ENCODE measurements at places on chromosomes 16 and 17.

- no peak for DNase-seq
These were observed 221.3 kb downstream of the SNX29 start for GRCh38 chr16:12197812-12198211.

- DNase-seq: no peak
These were observed 1.8 kb downstream of the CACNB1 start for GRCh38 chr17:39195568-39196160.

GRCh38 chr16:87160234-87160636, 157.0 kb downstream of the C16orf95 start:
- no peak for DNase-seq

DNA sequence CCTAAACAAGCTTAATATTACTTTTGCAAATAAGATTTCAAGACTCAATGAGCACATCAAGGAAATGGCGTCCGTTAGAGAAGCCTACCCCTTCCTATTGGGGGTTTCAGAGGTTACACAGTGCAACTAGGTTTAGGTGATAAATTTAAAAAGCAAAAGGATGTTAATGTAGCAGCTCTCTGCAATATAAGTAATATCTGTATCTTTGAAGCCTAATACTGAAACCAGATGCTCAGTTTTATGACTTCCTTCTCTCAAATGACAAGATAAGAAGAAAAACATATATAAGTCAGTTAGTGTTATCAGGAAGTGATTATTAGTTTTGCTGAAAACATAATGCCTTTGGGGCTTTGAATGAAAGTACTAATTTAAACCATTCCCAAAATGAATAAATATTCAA, 54.3 kb upstream of the MED13 start:
- DNase-seq: no peak

DNA sequence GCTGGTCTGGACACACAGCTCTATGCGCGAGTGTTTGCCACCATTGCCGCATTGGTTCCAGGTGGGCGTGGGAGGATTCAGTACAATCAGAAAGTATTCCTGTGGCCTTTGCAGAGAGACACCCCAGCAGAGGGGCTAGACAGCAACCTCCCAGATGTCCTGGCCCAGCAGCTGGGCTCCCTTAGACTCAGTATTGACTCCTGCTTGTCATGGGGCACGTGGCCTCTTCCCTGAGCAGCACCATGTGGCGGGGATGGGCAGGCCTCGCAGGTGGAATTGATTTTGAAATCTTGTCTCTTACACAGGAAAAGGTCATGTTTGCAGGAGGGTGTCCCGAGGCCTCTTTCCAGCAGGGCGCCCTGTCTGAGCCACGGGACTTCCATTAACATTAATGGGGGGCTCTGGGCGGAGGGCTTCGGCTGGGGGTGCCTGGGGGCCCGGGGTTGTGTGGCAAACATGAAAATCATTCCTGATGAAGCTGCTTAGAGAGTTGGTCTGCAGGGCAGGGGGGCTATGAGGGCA, 96.4 kb downstream of the C16orf78 start:
- DNase-seq: no peak

GRCh38 chr17:39619786-39620101, 7.0 kb upstream of the PPP1R1B start:
- no peak for DNase-seq

DNA sequence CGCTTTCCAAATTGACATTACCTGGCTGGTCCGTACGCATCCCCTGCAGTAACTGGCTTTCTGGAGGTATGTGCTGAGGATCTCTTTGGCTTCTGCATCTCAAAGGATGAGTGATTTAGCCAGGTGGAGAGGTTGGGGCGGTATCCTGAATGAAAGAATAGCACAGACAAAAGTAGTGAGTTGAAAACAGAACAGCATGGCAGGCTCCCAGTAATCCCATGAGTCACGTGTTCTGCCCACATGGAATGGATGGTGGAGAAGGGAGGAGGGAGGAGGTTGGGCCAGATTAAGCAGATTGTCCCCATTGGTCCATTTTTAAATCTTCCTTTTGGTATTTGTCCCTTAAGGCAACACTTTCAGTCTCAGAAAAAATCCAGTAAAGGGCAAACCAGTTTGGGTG, 176.0 kb downstream of the WWOX start:
- no peak for DNase-seq

DNA sequence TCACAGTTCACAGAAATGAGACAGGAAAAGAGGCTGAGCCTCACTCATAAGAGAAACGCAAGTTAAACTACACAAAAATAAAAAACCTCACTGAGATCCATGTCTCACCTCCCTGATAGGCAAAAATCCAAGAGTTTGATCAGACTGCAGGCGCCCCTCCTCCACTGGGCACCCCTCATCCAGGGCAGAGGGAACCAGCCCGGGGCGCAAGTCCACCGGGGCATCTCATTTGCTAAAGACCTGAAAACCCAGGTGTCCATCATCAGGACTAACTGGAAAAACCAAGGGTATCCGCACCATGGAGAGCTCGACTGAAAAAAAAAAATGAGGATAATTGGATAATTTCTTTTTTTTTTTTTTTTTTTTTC, 2.6 kb downstream of the HBZ start:
- no peak for DNase-seq

DNA sequence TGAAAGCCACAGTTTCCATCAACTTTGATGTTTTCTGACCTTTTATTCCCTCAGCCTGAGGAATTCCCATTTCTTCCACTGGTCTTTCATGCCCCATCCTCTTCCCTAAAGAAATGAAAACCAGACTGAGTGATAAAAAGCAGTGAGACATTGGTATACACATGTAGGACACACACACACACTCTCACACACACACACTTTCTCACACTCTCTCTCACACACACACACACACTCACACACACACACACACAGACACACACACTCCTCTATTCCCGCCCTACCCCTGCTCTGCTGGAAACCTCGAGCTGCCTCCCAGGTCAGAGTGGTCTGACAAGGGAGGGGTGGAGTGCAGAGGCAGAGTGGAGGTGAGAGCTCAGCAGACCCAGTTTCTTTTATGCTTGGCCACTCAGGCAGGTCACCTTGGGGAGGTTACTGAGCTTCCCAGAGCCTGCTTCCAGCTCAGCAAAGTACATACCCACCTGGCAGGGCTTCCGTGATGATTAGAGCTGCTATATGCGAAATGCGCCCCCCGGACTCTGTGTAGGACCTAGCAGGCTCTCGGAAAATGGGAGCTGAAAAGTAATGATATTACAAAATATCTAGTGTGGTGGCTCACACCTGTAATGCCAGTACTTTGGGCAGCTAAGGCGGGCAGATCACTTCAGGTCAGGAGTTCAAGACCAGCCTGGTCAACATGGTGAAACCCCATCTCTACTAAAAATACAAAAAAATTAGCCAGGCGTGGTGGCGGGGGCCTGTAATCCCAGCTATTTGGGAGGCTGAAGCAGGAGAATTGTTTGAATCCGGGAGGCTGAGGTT, 30.7 kb downstream of the CCR7 start:
- DNase-seq: no peak

- no peak for DNase-seq
These were observed 62.4 kb downstream of the SNX11 start for GRCh38 chr17:48169926-48170325.

GRCh38 chr16:75319513-75320411, 68.3 kb upstream of the BCAR1 start:
- no peak for DNase-seq

- DNase-seq: no peak
These were observed 32.2 kb upstream of the CHMP6 start for GRCh38 chr17:80959330-80960036.

GRCh38 chr17:28147017-28147416, 104.5 kb downstream of the NLK start:
- no peak for DNase-seq

DNA sequence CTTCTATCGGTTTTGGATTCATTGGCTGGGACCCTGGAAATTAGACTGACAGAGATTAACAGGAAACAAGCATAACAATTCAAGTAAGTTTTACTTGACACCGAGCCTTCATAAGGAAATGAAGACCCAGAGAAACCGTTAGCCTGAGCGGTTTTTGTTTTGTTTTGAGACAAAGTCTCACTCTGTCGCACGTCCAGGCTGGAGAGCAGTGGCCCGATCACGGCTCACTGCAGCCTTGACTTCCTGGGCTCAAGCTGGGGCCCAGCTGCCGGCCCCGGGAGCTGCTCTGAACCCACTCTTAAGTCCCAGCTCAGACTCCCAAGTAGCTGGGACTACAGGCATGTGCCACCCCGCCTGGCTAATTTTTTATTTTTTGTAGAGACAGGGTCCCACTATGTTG, 321.3 kb downstream of the SEC14L1 start:
- DNase-seq: no peak

- DNase-seq: no peak
These were observed 35.9 kb upstream of the ACSM2B start for GRCh38 chr16:20611975-20612481.

GRCh38 chr16:50099957-50100648, 34.3 kb downstream of the HEATR3 start:
- DNase-seq: no peak

DNA sequence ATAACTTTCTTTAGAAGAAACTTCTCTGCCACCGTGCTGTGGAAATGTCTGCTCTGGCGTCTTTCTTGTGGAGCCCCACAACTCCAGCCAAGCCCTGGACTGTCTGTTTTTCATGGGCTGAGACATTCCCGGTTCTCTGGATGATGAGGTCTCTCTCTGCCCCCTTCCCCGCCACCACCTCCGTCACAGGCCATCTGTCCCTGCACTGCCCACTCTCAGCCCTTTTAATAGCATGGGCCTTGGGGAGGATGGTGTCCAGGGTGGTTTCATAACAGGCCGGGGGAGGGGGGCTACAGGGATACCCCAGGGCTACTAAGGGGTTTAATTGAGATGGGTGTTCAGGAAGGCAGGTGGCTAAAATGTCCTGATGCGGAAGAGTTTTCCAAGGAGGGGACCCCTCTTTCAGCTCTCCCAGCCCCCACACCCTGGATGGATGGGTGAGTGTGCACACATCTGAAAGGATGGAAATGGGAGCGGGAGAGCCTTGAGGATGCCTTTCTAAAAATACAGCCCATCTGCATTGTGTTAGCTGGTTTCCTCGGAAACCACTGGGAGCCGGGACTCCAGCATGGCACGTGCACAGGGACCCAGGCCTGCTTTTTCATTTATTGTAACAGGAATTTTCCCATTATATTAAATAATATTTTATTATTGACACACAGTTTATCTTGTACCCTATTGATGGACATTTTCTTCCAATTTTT, 14.6 kb upstream of the NDRG4 start:
- DNase-seq: no peak

DNA sequence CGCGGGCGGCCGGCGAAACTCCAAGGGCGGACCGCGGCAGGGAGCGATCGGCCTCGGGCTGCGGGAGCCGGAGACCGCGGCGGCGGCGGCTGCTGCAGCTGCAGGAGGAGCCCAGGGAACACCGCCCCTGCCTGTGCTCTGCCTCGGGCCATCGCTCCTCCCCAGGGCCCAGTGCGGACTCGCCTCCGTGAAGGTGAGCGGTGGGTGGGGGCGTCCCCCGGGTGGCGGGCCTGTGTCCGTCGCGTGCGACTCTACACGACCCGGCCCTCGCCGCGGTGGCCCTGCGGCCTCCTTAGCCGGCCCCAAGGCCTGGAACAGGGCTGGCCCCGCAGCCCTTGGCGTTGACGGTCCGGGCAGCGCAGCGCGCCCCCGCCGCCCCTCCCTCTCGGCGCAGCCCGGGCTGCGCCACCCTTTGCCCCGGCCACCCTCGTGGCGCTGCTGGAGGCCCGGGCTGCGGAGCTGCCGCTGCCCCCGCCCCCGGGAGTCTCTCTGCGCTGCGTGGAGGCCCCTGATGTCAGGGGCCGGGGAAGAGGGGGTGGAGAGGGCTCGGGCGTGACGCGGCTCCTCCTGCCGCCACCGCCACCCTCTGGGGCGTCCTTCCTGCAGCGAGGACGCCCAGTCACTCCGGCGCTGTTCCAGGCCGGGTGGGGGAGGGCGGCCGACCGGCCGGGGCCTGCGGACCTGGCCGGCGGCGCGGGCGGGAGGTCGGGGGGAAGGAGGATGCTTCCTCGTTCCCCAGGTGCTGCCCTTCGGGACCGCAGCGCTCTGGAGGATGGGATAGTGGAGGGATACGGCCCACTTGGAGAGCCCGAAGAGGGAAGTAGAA, 485 bp downstream of the DYNLL2 start:
- DNase-seq: no peak

DNA sequence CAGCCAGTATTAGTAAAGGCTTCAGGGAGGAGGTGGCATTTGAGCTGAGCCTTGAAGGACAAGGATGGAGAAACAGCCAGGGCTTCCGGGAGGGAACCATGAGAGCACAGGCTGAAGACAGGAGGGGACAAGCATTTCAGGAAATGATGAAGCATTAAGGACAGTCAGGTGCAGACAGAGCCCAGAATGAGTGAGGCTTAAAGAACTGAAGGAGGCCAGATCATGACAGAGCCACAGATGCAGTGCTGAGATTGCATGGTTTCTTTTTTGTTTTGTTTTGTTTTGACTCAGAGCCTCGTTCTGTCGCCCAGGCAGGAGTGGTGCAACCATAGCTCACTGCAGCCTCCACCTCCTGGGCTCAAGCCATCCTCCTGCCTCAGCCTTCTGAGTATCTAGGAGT, 211.5 kb downstream of the SOX9 start:
- no peak for DNase-seq

DNA sequence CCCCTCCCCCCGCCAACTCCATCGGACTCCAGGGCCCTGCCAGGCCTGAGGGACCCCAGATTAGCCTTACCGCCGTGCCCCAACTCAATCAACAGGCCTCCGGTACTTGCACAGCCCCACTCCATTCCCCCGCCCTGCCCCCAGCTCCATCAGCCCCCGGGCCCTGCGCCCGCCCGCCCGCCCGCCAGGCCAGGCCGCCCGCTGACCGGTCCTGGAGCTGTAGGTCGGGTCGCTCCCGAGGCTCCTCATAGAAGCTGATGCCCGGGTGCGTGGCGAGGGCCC, 308 bp downstream of the GTF3C1 start:
- no peak for DNase-seq

GRCh38 chr16:75071621-75072020, 45.0 kb downstream of the LDHD start:
- no peak for DNase-seq

- no peak for DNase-seq
These were observed 9.0 kb downstream of the HLF start for GRCh38 chr17:55273579-55274354.

DNA sequence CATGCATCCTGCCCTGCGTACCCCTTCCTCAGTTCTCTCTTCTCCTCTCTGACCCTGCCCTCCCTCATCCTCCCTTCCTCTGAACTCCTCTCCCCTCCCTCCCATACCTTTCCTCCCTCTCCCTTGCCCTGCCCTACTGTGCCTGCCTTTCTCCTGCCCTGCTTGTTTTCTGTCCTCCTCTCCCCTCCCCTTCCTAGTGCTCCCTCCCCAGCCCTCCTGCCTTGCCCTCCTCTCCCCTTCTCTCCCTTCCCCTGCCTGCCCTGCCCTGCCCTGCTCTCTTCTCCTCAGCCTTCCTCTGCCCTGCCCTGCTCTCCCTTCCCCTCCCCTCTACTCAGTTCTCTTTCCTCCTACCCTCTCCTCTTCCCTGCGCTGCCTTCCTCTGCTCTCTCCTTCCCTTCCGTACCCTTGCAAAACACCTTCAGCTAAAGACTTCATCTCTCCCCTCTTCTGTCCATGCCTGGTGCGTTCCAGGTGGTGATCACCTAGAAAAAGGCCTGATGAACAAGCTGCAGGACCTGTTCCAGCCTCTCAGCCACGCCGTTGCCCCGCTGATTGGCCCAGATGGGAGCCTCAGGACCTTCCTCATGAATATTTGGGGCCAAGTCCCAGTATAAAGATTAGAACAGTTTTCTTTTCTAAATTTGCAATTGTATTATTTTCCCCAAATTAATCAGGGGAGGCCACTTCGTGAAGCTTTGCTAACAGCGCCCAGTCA, 290.5 kb downstream of the CPPED1 start:
- DNase-seq: no peak

All from stimulated activated CD8-positive, alpha-beta memory T cell treated with anti-CD3 and anti-CD28 coated beads, Interleukin-15, amount 100 ng/mL, for 24 hours (primary cell).